ENCODE measurements at places on chromosomes 7 and 10.

DNA sequence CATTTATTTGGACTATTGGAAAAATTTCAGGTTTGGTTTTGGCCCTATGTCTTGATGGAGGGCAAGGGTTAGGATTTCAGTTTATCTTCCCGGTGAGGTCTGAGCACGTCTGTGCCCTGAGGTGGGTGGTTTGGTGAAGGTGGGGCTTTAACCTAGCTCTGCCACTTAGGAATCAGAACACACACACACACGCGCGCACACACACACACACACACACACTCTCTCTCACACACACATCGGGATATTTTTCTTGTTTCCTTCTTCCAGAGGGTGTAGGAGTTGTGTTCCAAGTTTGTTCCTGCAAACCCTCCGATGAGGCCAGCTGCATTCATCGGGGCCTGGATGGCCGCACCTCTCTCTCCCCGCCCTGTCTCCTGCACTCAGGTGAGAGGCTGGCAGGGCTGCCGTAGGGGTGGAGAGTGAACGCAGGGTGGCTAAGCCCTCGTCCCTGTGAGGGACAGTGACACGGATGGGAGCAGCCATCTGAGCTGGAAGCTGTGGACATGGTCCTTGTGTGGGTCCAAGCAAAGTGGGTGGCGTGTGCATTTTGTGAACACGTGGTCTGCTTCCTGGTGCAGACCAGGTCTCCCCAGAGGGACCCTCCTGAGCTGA is 34.2 kb downstream of the CHST12 start:
- peaks cover 60% of the 10 kb centered on the region for H3K36me3 ChIP-seq
- no peak for DNase-seq
- H3K27ac ChIP-seq, result no peak overlapping the region
- H3K27me3 ChIP-seq, result no peaks in the 10 kb centered on the region
- peaks cover 38% of the 10 kb centered on the region for H3K4me1 ChIP-seq

DNA sequence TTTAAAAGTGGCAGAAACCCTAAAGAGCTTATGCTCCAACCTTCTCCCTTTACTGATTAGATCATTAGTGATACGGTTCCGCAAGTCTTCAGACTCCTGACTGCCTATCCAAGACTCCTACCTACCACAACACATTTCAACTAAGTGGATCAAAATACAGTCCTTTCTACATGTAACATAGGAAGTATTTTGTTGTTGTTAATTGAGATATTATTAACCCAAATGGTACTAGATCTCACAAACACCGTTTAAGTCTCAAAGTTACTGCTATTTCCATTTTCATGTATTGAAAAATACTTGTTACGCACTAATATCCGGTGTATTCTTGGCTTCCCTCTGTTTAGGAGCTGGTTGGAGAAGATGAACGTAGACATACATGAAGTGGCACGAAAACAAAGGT is 1.1 kb downstream of the FAM237B start:
- H3K27ac ChIP-seq, result no peak overlapping the region
- no peaks in the 10 kb centered on the region for H3K36me3 ChIP-seq
- no peak overlapping the region for H3K4me3 ChIP-seq
- peaks cover 30% of the 10 kb centered on the region for H3K27me3 ChIP-seq
- DNase-seq, result no peak

DNA sequence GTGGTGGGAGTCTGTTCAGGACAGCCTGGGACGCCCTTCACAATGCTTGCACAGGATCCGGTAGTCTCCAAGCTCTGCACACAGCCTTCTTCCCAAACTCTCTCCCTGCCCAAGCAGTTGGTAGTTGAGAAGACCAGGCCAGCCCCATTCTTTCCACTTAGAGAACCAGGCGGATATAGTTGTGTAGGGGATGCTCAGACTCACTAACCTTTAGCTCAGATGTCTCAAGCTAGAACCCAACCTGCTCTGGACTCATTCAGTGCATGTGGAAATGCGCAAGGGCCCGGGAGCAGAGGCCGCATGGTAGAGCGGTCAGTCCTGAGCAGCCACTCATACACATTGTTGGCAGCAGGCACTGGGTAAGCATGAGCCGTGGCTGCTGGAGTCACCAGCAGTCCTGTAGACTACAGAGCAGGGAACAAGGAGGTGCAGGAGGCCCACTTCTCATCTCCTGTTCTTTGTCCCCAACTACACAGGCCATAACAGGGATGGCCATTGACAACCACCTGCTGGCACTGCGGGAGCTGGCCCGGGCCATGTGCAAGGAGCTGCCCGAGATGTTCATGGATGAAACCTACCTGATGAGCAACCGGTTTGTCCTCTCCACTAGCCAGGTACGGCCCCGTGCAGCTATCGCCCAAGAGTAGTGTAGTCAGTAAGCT is 17.2 kb upstream of the C10orf53 start:
- no peak overlapping the region for H3K4me3 ChIP-seq
- no peak for DNase-seq
- H3K36me3 ChIP-seq, result no peaks in the 10 kb centered on the region
- H3K4me1 ChIP-seq, result no peaks in the 10 kb centered on the region
- H3K27ac ChIP-seq, result no peak overlapping the region
- no peaks in the 10 kb centered on the region for H3K27me3 ChIP-seq

- peaks cover 29% of the 10 kb centered on the region for H3K4me1 ChIP-seq
- peaks cover 81% of the 10 kb centered on the region for H3K27me3 ChIP-seq
- DNase-seq, result no peak
- no peak overlapping the region for H3K4me3 ChIP-seq
These were observed 11.6 kb downstream of the EN2 start for GRCh38 chr7:155469311-155470185.

- no peaks in the 10 kb centered on the region for H3K4me1 ChIP-seq
- no peak for DNase-seq
- no peaks in the 10 kb centered on the region for H3K36me3 ChIP-seq
- H3K27me3 ChIP-seq, result no peaks in the 10 kb centered on the region
These were observed 983.3 kb upstream of the C7orf33 start for GRCh38 chr7:147607157-147607800.

DNA sequence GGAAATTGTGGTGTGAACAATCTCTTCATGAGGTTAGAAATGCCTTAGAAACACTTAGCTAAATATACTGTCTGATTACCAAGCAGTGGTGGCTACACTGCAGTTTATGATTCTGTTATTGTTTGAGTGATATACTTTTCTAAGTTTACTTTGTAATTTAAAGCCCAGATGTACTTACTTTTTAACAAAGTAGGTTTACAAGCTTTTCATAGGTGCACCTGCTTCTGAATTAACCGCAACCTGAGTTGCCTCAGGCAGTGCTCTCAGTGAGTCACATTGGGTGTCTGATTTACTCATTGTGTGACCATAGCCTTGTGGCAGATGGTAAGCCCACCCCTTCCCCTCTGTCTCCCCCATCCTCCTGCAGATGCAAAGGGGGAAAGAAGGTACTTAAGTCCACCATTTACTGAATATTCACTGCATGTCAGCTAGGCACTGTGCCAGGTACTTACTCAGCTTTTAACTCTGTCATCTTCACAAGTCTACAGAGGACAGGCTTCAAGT is 9.0 kb downstream of the MTURN start:
- H3K4me1 ChIP-seq, result peaks cover 2% of the 10 kb centered on the region

DNA sequence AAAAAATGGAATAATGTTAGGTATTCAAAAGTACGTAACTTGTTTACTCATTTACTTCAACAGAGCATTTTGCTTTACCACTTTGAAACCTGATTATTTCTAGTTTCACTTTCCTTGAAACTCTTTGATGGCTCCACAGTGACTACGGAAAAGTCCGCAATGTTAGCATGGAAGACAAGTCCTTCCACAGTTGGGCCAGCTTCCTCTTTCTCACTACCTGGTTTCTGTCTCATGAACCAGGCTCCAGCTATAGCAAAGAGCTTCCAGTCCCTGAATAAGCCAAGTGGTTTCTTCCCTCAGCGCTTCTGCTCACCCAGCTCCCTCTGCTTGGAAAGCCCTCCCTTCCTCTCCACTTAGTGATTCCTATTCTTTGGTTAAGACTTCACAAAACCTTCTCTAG is 44.8 kb upstream of the SLC16A12 start:
- DNase-seq, result no peak
- H3K27me3 ChIP-seq, result no peaks in the 10 kb centered on the region
- no peaks in the 10 kb centered on the region for H3K4me1 ChIP-seq
- H3K36me3 ChIP-seq, result no peaks in the 10 kb centered on the region

DNA sequence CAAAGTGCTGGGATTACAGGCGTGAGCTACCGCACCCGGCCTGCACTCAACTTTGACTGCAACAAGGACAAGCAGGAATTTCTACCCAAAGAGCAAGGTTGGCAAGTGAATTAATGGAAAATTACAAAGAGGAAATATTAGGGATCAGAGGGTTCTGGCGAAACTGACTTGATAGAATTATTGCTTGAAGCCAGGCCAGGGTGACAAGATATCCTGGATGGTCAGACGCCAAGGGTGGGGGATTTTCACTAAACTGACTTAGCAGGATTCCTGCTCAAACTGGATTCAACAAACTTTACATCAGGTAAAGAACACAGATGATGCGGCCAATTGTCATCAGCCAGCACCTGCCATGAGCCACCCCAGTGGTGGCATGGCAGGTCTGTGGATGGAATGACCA is 603.6 kb upstream of the MGMT start:
- no peaks in the 10 kb centered on the region for H3K27me3 ChIP-seq
- no peaks in the 10 kb centered on the region for H3K36me3 ChIP-seq
- no peak for DNase-seq
- H3K4me1 ChIP-seq, result no peaks in the 10 kb centered on the region

- no peak overlapping the region for H3K27ac ChIP-seq
- H3K4me1 ChIP-seq, result no peaks in the 10 kb centered on the region
- H3K4me3 ChIP-seq, result no peak overlapping the region
- H3K27me3 ChIP-seq, result no peaks in the 10 kb centered on the region
- DNase-seq, result no peak
- peaks cover 68% of the 10 kb centered on the region for H3K36me3 ChIP-seq
These were observed 8.7 kb upstream of the PYROXD2 start for GRCh38 chr10:98423691-98424120.

DNA sequence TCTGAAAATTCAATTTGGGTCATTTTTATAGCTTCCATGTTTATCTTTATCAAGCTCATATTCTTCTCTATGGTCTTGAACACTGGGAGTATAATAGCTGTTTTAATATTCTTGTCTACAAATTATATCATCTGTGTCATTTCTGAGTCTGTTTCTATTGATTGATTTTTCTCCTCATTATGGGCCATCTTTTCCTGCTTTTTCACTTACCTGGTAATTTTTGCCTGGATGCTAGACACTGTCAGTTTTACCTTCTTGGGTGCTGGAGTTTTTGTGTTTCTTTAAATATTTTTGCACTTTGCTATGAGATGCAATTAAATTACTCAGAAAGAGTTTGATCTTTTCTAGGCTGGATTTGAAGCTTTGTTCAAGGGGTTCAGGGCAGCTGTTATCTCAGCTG is 26.8 kb upstream of the KDM7A start:
- no peak for DNase-seq
- no peak overlapping the region for H3K27ac ChIP-seq
- H3K36me3 ChIP-seq, result no peaks in the 10 kb centered on the region

DNA sequence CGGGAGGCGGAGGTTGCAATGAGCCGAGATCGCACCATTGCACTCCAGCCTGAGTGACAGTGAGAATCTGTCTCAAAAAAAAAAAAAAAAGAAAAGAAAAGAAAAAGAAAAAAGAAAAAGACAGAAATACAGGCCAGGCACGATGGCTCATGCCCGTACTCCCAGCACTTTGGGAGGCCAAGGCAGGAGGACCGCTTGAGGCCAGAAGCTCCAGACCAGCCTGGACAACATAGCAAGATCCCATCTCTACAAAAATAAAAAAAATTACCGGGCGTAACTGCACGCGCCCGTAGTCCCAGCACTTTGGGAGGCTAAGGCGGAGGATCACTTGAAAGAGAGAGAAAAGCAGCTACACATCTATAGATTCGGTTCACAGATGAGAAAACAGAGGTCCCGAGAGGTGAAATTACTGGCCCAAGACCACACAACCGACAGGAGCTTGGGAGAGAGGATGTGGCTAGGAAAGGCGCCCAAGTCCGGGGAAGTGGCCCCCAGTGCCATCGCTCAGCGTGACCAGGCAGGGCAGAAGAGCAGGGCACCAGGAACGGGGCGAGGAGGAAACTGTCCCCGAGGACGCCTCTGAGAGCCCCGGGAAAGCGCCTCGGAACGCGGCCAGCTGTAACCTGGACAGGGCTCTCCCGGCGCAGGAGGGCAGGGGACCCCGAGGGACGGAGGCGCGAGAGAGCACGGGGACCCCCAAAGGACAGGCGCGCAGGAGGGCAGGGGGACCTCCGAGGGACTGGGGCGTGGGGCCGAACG is 612 bp downstream of the SNX8 start:
- peaks cover 23% of the 10 kb centered on the region for H3K4me1 ChIP-seq
- H3K4me3 ChIP-seq, result peak overlapping the region; percentile 85
- H3K36me3 ChIP-seq, result no peaks in the 10 kb centered on the region
- peak overlapping the region; percentile 81 for H3K27ac ChIP-seq
- no peaks in the 10 kb centered on the region for H3K27me3 ChIP-seq

- peak; percentile 66 for DNase-seq
- no peaks in the 10 kb centered on the region for H3K36me3 ChIP-seq
- H3K27me3 ChIP-seq, result no peaks in the 10 kb centered on the region
- no peaks in the 10 kb centered on the region for H3K4me1 ChIP-seq
- no peak overlapping the region for H3K4me3 ChIP-seq
- no peak overlapping the region for H3K27ac ChIP-seq
These were observed 33.9 kb downstream of the KAZALD1 start for GRCh38 chr10:101095550-101096213.

- no peaks in the 10 kb centered on the region for H3K36me3 ChIP-seq
- H3K27me3 ChIP-seq, result no peaks in the 10 kb centered on the region
- no peak for DNase-seq
- H3K4me1 ChIP-seq, result no peaks in the 10 kb centered on the region
- no peak overlapping the region for H3K27ac ChIP-seq
These were observed 190.7 kb downstream of the C7orf25 start for GRCh38 chr7:42720991-42721796.

DNA sequence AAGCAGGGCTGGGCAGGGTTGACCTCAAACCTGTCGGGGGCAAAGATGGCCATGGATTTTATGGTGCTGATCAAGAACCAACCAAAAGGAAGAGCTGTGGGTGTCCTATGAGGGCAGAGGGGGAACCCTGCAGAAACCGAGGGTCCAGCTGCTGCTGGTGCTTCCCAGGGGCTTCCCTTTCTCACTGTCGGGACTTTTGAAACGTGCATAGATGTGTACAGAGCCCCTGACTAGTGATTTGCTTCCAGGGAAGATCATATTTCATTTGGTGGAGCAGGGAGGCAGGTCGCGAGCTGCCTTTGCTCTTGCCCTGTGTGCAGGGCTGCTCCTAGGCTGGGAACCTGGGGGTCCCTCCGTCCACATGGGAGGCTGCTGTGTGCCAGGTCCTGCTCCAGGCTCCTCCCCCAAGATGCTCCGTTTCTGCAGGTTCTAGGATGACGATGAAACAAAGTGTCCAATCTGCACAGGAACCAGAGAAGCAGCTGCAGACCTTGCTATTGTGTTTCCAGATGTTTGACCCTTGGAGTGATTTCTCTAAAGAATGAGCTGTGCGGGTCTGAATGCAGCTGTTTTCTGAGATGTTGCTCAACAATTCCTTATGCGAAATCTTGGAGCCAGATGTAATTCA is 9.4 kb upstream of the INPP5A start:
- H3K36me3 ChIP-seq, result no peaks in the 10 kb centered on the region
- H3K27ac ChIP-seq, result no peak overlapping the region
- no peak overlapping the region for H3K4me3 ChIP-seq
- no peak for DNase-seq

All from natural killer cell (primary cell).